HCEC 1CT (cell line): ENCODE measurements at places on chromosomes 7 and 10.
A peak's percentile ranks its signal among the peaks of the same experiment; 100 is the strongest.

DNA sequence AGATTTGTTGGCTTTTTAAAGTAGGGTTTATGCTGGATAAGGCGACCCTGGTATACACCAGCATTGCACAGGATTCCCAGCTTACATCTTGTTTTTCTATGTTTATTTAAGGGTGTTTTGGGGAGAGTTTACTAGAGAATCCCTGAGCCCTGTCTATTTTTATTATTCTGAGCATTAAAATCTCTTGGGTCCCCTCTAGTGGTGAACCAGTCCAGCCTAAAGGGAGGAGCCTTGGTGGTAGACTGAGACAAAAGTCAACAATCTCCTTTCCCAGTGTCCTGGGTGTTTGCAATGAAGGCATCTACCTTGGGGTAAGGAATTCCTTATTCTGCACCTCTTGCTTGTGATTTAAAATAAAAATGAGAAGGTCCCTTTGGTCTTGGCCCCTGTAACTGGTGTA is 38.2 kb downstream of the ANTXRL start:
- no peak for DNase-seq

- DNase-seq, result peak; percentile 66
Observed at GRCh38 chr7:44561962-44562621, 11.6 kb downstream of the DDX56 start.

DNA sequence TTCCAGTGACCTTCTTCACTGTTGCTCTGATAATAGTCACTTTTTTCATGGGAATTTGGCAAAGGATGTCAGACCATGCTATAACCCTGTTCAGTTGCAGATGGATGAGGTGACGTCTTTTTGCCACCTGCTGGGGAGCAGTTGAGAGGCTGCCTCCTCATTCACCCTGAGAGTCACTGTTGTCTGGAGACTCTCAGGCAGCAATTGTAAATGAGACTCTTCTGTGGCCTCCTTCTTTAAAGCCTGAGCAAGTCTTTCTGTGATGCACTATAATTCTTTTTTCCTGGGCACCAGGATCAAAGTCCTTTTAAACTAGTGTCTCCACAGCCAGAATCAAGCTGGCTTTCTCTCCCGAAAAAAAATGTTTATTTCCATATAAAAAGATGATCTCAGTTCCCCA is 345.1 kb downstream of the ARL4A start:
- DNase-seq, result no peak

- no peak for DNase-seq
Observed at GRCh38 chr10:51700228-51700817, 928 bp upstream of the CSTF2T start.

GRCh38 chr10:72257051-72257892 is 16.5 kb upstream of the DDIT4 start:
- no peak for DNase-seq

GRCh38 chr7:40598915-40599314 is 464.1 kb downstream of the SUGCT start:
- DNase-seq, result no peak

DNA sequence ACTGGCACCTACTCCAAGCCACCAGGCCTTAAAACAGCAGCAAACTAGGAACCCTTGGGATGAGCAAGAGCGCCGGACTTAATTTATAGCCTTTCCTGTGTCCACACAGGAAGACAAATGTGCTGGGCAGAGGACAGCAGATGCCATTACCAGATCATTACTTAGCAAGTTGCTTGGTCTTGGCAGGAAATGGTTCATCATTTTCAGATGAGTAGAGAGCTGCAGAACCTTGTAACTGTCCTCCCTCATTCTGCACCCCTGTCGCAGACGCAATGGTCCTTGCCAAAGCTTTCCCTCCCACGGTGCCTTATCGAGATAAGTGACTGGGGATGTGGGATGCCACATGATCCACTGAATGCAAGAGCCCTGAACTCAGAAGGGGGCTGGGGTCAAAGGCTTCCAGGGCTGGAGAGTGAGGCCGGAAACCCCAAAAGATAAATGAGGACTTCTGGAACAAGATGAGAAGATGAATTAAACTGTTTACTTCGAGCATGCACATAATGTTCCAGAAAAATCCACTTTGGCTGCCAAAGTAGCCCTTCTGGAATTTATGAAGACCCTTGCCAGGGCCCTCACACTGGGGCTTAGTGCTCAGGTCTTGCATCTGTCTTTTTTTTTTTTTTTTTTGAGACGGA is 145.6 kb upstream of the ZNF32 start:
- no peak for DNase-seq

DNA sequence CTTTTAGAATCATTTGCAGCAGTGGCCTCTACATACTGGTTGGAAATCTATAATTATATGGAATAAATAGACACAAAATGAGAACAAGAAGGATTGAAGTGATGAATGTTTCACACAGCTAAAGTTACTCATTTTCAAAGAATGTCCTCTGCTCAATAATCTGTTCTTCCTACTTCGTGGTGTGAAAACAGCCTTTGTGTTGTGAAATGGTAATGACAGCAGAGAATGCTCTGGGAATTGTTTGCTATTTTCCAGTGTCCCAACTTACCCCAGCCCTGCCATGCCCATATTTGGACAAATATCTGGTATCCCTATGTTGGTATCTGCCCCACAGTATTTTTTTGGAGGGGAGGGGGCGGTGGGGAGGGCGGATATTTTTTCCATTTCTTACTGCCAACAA is 130.4 kb downstream of the GLI3 start:
- DNase-seq, result peak; percentile 30

GRCh38 chr10:88474884-88475844 is 108.0 kb downstream of the RNLS start:
- no peak for DNase-seq

GRCh38 chr7:24052572-24053260 is 231.3 kb upstream of the NPY start:
- DNase-seq, result peak; percentile 25

DNA sequence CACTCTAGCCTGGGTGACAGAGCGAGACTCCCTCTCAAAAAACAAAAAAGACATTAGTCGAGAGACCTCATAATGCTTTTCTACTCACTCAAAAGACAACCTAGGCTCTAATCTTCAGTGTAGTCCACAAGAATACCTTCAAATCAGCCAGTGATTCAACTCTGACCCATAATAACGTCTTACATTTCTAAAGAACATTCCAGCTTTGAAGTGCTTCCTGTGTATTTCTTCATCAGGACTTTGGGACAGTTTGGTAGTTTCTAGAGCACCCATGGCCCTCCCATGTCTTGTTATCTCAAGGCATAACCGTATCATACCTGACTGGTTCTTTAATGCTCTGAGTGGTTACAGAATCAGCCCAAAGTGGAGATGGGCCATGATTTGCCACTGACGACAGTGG is 221.3 kb downstream of the SKIDA1 start:
- peak; percentile 61 for DNase-seq

DNA sequence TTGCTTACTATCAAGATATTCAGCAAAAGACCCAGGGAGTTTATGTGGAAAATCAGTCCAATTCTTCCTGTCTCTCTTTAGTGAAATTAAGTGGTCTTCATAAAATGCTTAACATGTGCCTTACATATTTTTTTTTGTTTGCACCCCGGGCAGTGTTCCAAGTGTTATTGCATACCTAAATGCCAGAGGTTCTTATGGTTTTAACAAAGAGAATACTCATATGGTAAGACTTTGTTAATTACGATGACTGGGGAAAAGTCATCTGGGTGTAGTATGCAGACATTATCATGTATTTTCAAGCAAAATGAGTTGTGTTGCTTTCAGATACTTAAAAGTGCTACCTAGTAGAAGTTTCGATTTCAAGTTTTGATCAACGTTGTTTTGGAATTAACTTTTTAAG is 82.6 kb downstream of the PRKG1 start:
- peak; percentile 70 for DNase-seq

DNA sequence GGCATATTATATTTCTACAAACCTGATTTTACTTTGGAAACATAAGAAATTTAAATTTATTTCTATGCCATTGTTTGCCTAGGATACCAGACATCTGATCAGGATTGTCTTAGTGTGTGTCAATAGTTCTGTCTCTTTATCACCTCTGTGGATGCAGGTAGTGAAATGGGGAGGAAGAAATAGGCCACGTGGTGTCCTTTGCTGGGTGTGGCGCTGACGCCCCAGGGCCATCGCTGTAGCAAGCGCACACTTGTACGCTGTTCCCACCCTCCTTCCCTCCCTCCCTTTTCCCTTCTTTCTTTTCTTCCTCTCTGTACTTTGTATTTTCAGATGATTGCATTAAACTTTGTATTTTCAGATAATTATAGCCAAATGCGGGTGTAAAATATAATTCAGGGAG is 5.0 kb downstream of the DOCK1 start:
- no peak for DNase-seq

DNA sequence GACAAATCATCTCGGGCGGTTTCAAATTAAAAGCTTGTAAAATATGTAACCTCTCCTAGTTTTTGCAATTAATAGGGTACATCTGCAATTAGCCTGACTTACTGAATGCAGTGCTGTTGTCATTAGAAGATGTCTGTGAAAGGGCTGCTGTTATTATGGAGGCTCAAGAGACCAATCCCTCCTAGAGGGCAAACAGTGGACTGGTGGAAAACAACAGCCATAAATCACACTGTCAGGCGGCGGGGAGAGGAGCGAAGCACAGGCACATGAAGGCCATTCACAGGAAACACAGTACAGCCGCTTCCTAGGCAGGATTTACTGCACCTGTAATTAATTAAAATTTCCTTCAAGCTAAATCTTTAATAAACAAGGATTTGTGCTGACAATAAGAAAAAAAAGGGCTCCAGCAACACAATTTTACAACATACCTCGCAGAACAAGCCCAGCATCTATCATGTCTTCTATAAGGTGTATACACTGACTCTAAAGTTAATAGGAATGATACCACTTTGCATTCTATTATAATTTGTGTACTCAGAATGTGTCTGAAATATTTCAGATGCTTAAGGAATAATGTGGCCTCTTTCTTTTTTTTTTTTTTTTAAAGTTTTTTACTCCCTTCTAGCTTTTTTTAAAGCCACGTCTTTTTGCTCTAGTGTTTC is 50.7 kb downstream of the ERCC6 start:
- DNase-seq, result no peak

GRCh38 chr10:64101606-64102263 is 580.5 kb downstream of the REEP3 start:
- no peak for DNase-seq

- DNase-seq, result peak; percentile 26
Observed at GRCh38 chr7:106418526-106418925, 133.7 kb upstream of the NAMPT start.

GRCh38 chr7:34747867-34748727 is 90.1 kb downstream of the NPSR1 start:
- DNase-seq, result peak; percentile 5

- no peak for DNase-seq
Observed at GRCh38 chr7:22154143-22154529, 202.8 kb downstream of the RAPGEF5 start.

GRCh38 chr7:141483044-141483443 is 68.2 kb upstream of the AGK start:
- DNase-seq, result peak; percentile 13

DNA sequence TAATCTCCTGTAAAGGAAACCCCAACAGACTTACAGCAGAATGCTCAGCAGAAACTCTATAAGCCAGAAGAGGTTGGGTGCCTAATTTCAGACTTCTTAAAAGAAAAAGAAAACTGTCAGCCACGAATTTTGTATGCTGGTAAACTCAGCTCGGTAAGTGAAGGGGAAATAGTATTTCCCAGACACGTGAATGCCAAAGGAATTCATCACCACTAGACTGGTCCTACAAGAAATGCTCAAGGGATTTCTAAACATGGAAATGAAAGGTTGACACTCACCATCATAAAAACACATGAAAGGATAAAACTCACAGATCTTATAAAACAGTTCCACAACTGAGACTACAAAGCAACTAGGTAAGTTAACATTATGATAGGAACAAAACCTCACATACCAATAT is 68.6 kb downstream of the GLCCI1 start:
- DNase-seq, result no peak

GRCh38 chr10:2986391-2986801 is 81.0 kb upstream of the PFKP start:
- DNase-seq, result no peak

DNA sequence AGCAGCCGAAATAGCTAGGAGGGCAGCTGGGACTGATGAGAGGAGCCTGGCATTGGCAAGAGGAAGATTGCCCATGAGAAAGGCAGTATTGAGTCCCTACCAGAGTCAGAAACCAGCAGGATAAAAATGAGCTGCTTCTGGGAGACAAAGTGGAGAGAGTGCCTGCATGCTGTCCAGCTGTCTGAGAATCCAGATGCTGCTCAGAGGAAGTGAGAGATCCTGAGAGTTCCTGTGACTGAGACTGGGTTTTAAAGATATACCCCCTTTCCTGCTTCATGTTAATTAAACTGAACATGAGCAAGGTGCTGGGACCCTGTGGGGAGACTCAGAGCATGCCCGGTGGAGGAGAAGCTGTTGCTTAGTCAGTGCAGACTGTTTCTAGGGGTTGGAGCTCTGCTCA is 107.5 kb downstream of the KIF20B start:
- DNase-seq, result no peak

GRCh38 chr7:100397315-100398081 is 24.2 kb downstream of the PILRA start:
- no peak for DNase-seq

- no peak for DNase-seq
Observed at GRCh38 chr7:1694611-1695511, 24.8 kb downstream of the ELFN1 start.

DNA sequence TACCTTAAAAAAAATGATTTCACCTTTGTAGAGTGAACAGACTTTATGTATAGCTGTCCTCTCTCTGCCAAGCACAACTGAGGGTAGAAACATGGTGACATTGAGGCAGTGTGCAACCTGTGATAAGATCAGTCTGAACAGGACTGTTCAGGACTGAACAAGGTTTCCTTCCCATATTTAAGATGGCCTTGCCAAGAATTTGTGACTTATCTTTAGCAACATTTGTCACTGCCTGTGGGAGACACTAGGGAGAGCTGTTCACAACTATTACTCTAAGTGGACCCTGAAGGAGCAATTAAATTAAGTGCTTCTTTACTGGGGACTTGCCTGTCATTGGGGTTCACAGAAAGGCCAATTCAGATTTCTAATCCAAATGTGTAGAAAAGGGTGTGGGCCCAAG is 6.7 kb downstream of the OR13A1 start:
- DNase-seq, result no peak

DNA sequence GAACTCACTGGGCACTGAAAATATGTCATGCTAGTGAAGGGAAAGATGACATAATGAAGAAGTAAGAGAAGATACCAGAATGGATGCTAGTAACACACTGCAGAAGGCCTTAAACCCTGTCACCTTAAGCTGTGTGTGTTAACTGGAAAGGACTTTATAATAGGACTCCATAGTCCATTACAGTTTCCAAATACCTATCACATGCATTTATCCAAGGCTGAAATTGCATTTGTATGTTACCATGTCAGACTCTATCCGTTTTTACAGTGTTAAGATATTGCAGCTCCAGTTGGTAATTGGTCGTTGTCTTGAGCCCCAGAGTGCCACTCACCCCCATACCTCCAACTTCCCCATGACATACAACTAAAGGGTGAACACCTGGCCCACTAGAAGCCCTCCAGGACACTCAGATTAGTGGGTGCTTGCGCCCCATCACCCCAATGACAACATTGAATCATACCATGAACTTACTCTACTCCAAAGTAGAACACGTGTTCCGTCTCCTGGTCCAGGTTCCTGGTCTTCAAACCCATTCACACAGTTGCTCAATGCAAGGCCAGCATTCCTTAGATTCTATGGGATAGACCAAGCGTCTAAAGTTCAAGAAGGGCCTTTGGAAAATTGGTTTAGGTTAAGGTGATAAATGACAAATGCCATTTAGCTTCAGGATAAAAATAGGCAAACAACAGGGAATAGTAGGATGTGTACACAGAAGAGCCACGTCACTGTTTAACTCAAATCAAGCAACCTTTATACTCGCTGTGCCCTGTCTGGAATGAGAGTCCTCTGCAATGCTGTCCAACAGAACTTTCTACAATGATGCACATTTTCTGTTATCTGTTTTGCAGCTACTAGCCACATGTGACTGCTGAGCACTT is 2.1 kb upstream of the RAPGEF5 start:
- DNase-seq, result no peak
